ENCODE measurements at places on chromosomes 4 and X. TPM values are rescaled to one million over a fixed set of nuclear protein-coding genes. Genes with fewer than 3 reads are reported as not detected.

Gene AMOT
- 13.0 TPM for total RNA-seq

Gene NLGN3
- total RNA-seq = 0.64 TPM

Gene DCLK2
- 1.6 TPM for total RNA-seq

Gene MUC7
- 0.86 TPM for total RNA-seq

Gene FAM184B
- total RNA-seq = 0.25 TPM

Gene PAGE2B
- not detected for total RNA-seq

Gene FRAS1
- total RNA-seq = 6.0 TPM

Gene USP17L15
- total RNA-seq = not detected

Gene SLC49A3
- 8.9 TPM for total RNA-seq

Gene TBX22
- not detected for total RNA-seq

Gene OPHN1
- 16.0 TPM for total RNA-seq
